G401 (cell line): ENCODE measurements at places on chromosomes 5 and 9.
A peak's percentile ranks its signal among the peaks of the same experiment; 100 is the strongest.

- no peak for DNase-seq
Observed at GRCh38 chr5:53260446-53260845, 150.9 kb upstream of the MOCS2 start.

GRCh38 chr9:37144762-37145161 is 24.4 kb downstream of the ZCCHC7 start:
- DNase-seq, result no peak

DNA sequence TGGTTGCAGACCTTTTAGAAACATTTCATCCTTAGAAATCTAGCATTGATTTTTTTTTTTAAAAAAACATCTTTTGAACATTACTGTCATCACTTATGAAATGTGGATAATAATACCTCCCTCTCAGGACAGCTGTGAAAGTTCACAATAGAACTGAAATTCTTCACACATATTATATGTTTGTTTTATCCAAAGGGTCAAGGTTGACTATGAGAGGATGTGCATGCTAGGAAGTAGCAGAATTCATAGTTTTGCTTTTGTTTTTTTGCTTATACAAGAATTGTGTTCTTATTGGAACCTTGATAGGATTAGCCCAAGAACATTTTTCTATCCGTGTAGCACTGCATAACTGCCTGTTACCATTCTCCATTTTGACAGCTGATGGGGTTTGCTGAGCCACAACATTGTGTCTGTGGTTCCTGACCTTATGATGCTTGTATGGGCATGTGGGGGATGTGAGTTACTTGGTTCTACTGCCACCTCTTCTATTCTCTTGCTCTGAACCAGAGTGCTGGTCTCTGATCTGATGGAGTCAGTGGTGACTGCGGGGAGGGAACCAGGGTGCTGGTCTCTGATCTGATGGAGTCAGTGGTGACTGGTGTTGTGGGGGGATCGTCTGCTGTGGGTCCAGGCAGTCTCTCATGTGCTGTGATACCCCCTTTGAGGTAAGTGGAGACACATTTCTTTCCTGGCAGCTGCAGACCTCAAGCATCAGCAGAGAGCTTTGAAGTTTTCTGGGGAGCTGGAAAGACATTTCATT is 27.1 kb upstream of the ACTBL2 start:
- DNase-seq, result no peak

GRCh38 chr9:116717150-116717549 is 30.0 kb downstream of the TRIM32 start:
- DNase-seq, result peak; percentile 41

- peak; percentile 51 for DNase-seq
Observed at GRCh38 chr9:3906437-3907213, 380.8 kb upstream of the RFX3 start.

DNA sequence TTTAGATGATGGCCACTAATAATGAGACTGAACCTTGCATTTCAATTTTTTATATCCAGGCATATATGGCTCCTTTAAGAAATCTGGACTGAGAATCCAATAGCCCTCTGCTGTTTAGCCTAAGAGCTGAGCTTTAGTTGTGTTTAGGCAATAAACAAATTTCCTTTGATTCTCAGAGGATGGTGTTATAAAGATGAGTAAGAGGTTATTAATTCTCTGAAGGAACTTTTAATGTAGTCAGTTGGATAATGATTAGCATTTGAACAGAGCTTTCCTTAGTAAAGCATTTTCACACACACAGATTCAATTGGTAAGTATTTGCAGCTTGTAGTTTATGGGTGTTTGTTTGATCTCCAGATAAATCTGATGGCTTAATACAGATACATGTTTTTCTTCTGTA is 149.6 kb downstream of the PRR16 start:
- no peak for DNase-seq

DNA sequence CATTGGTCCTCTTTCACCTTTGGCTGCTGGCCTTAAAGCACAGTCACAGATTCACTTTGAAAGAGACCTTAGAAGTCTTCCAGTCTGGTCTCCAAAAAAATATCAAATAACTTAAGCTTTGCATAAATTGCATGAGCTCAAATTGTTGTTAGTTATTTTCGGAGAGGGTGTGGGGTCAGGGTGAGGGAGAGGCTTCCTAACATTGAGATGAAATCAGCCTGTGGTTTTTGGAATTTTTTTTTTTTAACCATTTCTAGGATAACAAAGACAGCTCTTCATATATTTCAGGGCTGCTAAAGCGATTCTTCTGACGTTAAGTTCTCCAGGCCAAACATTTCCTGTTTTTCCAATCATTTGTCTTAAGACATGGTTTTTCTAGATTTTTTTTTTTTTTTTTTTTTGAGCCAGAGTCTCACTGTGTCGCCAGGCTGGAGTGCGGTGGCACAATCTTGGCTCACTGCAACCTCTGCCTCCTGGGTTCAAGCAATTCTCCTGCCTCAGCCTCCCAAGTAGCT is 4.5 kb downstream of the OCLN start:
- no peak for DNase-seq

DNA sequence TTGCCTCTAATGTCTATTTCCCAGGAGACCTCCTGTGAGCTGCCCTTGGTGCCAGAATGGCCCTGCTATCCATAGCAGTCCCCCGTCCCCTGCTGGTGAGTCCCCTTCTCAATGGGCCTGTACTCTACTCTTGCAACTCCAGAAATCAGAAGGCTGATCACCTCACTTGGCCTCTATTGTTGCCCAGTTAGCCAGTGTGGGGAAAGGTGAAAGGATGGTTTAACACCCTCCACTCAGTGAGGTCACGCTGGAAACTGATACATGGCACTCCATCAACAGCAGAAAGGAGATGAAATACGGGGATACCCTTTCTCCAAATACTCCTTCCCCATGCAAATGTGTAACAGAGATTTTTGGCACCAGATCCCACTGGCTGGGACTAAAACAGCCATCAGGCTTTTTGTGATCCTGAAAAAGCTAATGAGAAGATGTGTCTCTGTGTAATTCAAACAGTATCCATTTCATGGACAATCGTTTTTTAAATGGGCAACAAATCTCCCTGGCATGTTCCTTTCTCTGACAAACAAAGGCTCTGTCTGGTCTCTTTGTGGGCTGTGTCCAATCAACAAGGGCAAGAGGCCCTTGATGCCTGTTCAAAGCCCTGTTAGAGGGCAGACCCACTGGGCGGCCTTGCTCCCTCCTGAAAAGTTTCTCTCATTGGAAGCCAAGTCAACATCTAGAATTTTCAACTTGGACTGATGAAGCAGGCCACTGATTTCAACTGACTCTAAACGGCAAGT is 343.7 kb downstream of the SPOCK1 start:
- DNase-seq, result no peak

GRCh38 chr5:88875341-88876234 is 7.4 kb downstream of the MEF2C start:
- peak; percentile 45 for DNase-seq

DNA sequence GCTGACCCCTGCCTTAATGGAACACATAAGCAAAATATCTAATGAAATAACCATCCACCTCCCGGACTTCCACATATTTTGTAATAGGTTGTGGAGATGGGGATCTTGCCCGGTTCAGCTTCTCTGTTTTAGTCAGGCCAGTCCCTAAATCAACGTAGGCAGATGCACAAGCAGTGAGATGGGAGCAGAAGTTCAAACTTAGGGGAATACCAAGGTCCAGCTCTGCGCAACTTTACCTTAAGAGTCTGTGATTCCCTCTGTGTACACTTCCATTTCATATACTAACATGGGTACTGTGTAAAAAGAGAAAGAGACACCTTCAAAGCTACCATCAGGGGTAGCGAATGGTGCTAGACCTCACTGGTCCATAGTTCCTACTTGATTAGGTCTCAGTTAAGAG is 110.9 kb downstream of the NTRK2 start:
- DNase-seq, result no peak

DNA sequence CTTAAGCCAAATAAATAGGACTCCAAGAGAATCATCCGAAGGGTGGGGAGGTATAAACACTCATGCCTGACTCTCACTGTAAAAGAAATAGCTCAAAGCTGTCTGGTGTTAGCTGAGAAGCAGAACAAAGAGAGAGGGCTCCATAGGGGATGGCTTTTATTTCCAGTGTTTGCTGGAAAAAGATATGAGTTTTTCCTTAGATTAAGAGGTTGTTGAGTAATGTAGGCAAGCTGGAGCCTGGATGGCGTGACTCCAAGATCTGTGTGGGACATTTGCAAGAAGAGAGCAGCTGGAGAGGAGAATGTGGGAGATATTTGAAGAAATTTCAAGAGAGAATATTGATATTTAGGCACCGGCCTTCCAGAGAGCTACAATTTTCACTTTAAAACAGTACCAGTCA is 793.7 kb upstream of the RGMB start:
- DNase-seq, result no peak

DNA sequence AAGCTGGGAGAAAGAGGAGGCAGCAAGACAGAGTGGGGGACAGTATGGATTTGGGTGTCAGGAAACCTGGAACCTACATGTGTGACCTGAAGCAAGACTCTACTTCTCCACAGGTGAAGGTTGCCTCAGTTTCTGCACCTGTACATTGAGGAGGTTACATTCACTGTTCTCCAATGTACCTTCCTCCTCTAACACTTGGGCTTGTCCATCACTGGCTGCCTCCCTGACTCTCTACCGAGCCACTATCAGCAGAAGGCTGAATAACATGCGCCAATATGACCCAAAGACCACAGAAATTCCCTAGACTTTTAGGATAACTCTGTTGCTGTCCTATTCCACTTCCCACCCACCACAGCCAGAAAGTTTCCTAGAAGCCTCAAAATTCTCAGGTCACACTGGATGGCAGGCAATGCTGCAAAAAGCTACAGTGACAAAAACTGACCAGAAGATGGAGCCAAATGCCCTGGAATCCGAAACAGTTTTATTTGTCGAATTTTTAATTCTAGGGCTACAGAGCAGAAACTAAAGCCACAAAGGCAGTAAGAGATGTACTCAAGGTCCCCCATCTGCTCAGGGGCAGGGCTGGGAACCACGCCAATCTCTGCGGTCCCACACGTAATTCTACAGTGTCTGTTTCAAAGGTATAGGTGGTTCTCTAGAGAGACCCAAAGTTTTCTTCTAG is 64.4 kb downstream of the FAM114A2 start:
- peak; percentile 67 for DNase-seq

GRCh38 chr5:180521591-180521990 is 27.4 kb downstream of the CNOT6 start:
- no peak for DNase-seq

GRCh38 chr9:22105005-22105722 is 96.1 kb upstream of the CDKN2B start:
- no peak for DNase-seq

GRCh38 chr9:87850391-87850790 is 32.3 kb upstream of the SPATA31E1 start:
- no peak for DNase-seq

DNA sequence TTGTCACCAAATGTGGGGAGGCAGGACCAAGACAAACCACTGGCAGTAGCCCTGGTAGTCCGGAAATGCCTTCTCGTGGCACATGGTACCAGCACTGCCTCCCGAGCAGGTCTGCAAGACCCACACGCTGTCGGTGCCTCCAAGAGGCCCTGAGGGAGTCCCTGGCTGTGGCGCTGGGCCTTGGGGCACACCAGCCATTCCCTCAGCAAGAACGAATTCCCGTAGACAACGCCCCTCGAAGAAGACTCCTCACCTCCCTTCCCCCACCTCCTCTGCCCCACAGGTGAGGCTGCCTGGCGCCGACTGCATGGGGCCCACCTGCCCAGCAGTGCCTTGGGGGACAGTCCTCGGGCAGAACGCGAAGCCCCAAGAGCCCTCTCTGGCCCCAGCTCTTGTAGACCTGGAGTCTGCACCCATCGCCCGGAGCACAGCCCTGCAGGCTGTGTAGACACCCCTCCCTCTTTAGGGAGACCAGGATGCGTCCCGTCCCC is 56.0 kb downstream of the EXD3 start:
- DNase-seq, result no peak

DNA sequence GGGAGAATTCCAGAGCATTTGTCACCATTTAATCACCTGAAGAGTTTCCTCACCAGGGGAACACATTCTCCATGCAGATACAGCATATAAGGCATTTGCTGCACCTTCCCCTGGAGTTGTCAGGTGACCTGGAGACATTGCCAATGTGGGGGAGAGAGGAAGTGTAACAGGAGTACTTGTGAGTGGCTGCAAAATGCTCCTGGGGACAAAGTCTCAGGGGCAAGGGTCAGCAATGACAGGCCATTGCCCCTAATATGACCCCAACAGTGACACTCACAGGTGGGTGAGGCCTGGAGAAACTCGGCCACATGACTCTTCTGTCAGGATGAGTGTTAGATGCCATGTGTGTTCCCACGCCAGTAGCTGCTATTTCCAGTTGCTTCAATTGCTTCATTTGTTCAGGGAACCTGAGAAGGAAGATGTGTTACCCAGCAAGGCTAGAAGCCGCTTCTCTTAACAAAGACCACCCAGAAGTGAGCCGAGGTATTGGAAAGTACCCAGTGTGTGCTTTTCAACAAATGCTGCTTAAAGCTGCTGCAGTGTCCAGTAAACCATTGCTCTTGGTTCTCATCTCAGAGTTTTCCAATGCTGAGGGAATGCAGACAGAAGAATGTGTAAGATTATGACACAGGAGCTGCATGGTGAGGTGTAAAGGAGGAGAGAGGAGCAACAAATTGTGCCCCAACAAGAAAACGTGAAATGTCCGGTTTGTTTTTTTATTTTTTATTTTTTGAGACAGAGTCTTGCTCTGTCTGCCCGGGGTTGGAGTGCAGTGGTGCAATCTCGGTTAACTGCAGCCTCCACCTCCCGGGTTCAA is 128.2 kb upstream of the SLC44A1 start:
- no peak for DNase-seq

DNA sequence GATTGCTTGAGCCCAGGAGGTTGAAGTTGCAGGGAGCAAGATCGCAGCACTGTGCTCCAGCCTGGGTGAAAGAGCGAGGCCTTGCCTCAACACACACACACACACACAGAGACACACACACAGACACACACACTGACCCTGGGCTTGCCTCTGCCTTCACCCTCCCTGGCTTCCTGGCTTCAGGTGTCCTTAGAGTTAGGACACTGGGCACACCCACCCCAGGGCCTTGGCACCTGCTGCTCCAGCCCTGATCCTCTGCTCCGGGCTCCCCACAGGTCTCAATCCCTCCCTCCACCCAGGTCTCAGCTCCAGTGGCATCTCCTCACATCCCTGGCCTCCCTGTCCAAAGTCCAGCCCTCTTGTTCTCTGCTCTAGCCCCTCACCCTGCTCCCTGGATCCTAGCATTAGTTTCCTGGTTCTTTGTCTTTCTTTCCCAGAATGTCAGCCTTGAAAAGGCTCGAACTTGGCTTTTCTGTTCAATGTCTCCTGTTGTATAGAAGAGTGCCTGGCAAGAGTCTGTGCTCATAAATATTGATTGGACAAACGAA is 212.9 kb downstream of the C9orf50 start:
- no peak for DNase-seq

DNA sequence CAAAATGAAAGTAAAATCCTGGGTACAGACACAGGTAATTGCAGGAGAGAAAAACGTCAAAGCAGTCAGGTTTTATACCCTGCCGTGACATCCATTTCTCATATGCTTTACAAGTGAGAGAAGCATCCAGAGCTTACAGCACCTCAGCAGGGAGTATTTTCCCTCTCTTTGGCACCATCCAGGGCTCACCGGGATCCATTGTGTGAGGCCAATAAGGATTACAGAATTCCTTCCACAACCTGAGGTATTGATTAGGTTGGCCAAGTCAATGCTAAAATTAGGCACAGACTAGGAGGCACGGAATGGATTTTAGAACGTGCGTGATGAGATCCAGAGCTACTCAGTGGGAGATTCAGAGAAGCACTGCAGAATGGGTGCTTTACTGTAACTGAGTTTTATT is 296.6 kb downstream of the FBXL7 start:
- DNase-seq, result no peak
